ENCODE measurements at places on chromosomes 13 and 19.
A peak's percentile ranks its signal among the peaks of the same experiment; 100 is the strongest.

- DNase-seq, result no peak
Observed at GRCh38 chr13:31209841-31210210, 10.1 kb downstream of the B3GLCT start.

DNA sequence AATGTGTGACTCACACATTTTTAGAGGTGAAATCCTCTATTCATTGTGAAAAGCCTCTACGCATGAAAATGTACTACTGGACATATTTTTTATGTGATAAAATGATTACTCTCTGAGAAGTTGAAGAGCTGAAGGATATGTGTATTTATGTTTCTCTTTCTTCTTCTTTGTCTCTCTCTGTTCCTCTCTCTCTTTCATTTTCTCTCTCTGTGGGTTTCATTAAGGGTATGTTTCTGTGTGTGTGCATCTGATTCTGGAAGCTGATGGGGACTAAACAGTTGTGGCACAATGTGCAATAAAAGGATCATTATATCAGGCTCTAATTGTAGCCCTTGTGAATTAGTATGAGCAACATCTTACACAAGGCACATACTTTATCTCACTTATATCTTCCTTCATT lies 867.7 kb downstream of the PCDH9 start:
- no peak for DNase-seq

- DNase-seq, result no peak
Observed at GRCh38 chr19:42198676-42199439, 18.6 kb downstream of the DEDD2 start.

- DNase-seq, result no peak
Observed at GRCh38 chr13:23025864-23026608, 154.7 kb upstream of the SGCG start.

- no peak for DNase-seq
Observed at GRCh38 chr13:47044842-47045241, 148.0 kb upstream of the HTR2A start.

DNA sequence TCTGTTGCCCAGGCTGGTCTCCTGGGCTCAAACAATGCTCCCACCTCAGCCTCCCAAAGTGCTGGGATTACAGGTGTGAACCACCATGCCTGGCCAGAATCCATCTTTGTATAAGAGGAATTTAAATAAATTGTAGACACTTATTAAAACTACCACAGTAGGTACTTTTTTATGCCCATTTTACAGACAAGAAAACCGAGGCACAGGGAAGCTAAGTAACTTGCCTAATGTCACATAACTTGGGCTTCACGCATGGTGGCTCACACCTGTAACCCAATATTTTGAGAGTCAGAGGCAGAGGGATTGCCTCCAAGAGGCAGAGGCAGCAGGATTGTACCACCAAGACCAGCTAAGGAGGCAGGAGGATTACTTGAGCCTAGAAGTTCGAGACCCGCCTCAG lies 22.7 kb upstream of the CALM3 start:
- no peak for DNase-seq

DNA sequence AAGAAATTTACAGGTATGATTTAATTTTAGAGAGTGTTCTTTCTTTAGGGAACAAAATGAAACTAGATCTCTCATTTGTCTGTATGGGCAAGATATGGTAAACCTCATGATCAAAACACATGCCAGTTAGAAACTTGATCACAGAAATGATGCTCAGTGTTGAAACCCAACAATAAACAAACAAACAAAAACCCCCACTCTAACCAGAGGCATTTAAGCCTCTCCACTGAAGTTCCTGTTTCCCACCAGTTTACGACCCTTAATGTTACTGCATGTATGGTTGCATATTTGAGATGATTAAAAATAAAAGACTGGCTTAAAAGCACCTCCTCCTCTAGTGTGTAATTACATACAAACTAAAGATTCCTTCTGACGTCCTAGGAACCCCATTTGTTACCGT lies 293.3 kb upstream of the MAB21L1 start:
- DNase-seq, result no peak

DNA sequence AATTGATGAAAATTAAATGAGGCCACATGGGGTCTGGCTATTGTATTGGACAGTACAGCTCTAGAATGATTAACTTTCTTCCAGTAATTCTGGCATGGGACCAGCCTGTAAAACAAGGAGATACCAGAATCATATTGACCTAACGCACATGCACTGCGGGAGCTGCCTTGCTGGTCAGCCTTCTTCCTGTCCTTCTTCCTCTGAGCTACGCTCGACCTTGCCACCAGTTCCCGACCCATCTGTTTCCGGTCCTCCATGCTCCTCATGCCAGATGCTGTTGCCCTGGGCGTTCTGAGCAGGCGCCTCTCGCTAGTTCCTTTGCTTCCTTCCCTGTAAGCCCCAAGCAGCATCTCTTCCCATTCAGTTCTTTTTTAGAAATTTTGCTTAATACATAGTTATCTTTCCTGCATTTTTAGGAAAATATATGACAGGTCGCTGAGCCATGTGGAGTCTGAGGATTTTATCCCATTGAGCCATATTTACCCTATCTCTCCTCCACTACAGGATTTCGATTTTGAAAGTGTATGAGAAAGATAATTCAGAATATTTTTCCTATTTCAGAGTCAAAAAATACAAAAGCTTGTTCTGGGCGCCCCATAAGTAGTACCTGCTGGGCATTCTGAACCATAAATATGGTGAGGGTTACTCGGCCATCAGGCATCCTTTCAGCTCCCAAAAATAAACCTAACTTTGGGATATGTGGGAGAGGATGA lies 38.6 kb downstream of the TNFRSF19 start:
- no peak for DNase-seq

DNA sequence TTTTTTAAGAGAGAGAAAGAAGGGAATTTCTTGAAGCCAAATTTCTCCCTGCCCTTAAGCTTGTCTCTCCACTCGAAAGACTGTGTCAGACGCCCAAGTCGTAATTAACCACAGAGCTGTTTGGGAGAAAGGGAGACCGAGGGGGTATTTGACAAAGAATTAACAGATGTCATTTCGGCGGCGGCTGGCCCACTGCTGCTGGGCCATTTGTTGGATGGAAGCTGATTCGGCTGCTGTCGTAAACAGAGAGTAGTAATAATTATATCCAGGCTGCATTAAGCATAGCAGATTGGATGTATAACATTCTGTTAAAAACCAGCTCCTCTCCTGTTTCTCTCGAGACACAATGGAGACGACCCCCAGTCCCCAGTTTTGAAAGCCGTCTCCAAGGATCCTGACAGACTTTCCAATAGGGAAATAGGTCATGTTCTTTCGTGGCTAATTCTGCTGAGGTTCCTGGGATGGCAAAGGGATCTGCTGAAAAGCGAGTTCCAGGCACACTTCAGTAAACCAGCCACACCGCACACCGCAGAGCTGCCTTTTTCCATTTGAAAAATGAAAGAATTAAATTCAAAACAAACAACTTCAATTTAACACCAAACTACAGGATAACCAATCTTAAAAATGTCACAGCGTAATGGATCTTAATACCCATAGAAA lies 71.5 kb downstream of the KCTD15 start:
- DNase-seq, result no peak

GRCh38 chr13:30576528-30576927 lies 41.2 kb upstream of the USPL1 start:
- DNase-seq, result no peak

DNA sequence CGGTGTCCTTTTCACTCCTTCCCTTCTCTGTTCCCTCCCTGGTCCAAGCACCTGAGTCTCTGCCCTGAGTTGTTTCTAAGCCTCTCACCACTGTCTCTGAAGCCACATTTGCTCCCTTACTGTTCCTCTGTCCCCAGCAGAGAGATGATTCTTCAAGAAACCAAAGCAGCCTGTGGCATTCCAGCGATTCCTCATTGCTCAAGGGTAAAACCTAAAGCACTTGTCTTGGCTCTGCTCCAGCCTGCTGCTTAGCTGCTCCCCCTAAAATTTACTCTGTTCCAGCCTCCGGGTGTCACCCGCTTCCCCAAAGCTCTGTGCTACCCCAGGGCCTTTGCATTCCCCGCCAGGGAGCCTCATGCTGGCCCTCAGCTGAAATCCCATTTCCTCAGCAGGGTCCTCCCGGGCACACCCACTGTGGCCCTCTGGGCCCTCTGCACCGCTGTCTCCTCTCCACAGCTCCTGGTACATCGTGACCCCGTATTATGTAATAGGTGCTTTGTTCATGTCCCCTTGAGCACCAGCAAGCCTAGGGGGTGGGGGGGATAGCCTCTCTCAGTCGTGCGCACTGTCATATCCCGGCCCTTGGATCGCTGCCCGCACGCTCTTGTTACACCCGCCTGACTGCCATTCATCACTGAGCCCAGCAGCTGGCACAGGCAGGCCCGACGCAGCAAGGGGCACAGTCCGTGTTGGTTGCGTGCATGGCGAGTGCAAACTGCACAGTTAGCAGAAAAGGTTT lies 15.8 kb downstream of the TECR start:
- DNase-seq, result no peak

DNA sequence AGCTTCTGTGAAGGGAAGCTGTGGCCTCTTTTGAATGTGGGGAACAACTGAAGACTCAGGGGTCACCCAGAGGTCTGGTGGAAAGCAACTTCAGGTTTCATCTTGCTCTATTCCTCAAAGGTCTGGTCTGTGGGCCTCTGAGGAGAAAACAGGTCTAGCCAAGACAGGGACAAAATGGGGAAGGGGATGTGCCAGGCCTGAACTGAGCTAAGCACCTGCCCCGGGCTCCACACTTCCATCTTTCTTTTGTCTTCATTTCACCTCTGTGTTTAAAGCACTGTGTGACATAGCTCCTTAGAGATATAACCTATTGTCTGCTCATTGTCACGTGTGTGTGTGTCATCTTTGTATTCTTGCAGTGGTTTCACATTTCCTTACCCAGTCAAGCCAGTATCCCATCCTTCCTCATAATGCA lies 19.9 kb upstream of the GDF15 start:
- DNase-seq, result no peak

DNA sequence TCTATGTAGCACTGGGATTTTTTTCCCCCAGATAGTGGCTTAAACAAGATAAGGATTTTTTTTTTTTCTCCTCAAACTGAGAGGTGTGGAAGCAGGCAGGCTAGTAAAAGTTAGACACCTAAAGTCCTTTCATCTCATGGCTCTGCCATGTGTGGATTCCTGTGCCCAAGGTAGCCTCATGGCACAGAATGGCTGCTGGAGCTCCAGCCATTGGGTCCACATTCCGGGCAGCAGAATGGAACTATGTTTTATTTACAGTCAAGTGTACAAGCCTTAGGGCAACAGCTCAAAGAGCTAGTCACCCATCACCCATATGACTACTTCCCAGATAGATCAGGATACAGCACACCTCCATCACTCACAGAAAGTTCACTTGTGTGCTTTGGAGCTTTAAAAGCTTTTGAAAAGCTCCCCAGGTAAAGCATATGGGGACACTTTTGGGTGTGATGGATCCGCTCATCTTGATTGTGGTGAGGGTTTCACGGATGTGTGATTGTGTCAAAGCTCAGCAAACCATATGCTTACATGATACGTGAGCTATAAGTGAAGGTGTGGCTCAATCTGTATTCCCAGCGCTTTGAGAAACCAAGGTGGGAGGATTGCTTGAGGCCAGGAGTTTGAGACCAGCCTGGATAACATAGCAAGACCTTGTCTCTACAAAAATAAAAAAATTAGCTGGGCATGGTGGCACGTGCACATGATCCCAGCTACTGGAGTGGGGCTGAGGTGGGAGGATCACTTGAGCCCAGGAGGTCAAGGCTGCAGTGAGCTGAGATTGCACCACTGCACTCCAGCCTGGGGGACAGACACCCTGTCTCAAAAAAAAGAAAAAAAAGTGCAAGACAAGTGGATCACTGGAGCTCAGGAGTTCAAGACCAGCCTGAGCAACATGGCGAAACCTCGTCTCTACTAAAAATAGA lies 18.1 kb downstream of the PGLS start:
- DNase-seq, result no peak

- DNase-seq, result no peak
Observed at GRCh38 chr19:33029746-33030303, 34.9 kb downstream of the RHPN2 start.

GRCh38 chr13:24254146-24254841 lies 55.1 kb upstream of the C1QTNF9 start:
- DNase-seq, result peak; percentile 10

DNA sequence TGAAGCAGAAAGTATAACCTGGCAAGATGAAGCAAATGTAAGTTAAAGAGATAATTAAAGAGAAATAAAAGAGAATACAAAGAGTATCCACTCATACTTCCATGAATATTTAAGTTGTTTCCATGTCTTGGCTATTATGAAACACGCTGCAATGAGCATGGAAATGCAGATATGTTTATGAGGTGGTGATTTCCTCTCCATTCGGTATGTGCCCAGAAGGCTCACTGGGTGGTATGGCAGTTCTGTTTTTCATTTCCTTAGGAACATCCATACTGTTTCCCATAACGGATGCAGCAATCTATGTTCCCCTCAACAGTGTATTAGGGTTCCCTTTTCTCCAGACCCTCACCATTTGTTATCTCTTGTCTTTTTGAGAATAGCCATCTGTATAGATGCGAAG lies 272.6 kb upstream of the SOX21 start:
- no peak for DNase-seq

DNA sequence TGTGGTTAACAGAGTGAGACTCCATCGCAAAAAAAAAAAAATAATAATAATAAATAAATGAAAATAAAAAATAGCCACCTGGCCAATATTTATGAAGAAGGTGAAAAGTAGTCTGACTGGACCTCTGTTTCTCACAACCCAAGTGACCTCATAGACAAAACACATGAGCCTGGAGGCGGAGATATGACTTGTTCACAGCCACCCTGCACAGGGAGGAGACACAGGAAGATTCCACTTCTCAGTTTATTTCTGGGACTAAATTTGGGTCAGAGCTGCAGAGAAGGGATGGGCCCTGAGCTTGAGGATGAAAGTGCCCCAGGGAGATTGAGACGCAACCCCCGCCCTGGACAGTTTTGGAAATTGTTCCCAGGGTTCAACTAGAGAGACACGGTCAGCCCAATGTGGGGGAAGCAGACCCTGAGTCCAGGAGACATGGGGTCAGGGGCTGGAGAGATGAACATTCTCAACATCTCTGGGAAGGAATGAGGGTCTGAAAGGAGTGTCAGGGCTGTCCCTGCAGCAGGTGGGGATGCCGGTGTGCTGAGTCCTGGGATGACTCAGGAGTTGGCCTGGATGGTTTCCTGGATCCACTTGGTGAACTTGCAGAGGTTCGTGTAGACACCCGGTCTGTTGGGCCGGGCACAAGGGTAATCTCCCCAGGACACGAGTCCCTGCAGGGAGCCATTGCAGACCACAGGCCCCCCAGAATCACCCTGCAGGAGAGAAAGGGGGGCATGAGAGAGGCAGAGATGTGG lies 9.6 kb downstream of the KLK5 start:
- DNase-seq, result no peak

GRCh38 chr13:25432691-25433090 lies 60.9 kb downstream of the ATP8A2 start:
- DNase-seq, result no peak

Data from AML-193 (cell line).